ENCODE measurements at places on chromosomes 16 and 17. TPM values are rescaled to one million over a fixed set of nuclear protein-coding genes. Genes with fewer than 3 reads are reported as not detected.

GRCh38 chr17:34125921-34126320 is 129.2 kb upstream of the CCL2 start:
- H3K4me3 ChIP-seq, result no peak overlapping the region

DNA sequence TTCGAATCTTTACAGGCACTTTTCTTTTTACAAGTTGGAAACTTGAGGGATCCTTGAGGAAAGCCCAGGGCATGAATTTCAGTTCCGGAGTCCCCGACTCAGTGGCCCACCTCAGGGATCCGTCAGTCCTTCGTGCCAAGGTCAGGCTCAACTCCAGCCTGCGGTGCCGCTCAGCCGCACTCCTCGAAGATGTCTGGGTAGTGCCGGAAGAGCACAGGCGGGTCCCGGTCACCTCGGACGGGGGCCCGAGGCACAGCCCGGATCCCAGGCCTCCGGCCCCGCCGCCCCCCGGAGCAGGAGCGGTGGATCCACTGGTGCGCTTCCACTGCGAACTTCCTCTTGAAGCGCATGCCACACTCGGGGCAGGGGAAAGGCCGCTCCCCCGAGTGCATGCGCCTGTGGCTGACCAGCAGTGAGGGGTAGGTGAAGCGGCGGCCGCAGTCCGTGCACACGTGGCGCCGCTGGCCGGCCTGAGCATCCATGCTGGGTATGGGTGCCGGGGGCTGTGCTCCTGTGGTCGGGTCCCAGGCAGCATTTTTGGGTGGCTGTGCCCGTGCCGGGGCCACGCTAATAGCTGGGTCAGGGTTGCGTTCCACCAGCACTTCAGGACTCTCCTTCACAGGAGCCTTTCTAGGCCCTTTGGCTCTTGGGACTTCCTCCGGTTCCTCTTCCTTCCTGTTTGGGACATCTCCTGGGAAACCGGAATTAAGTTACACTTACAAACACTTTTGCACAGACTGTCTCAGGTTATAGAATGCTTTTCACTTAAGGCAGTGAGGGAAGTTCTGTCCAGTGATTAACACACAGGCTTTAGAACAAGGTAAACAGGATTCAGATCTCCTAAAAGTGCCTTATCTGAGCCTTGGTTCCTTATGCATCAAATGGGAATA is 1.5 kb downstream of the ZNF688 start:
- no peak for DNase-seq
- H3K4me1 ChIP-seq, result peaks cover 17% of the 10 kb centered on the region
- peak overlapping the region; percentile 99 for H3K27ac ChIP-seq
- peak overlapping the region; percentile 86 for H3K4me3 ChIP-seq
- no peaks in the 10 kb centered on the region for H3K27me3 ChIP-seq

- H3K27me3 ChIP-seq, result peaks cover 4% of the 10 kb centered on the region
- no peak overlapping the region for H3K4me3 ChIP-seq
- DNase-seq, result no peak
- H3K27ac ChIP-seq, result no peak overlapping the region
- H3K36me3 ChIP-seq, result no peaks in the 10 kb centered on the region
- H3K4me1 ChIP-seq, result no peaks in the 10 kb centered on the region
Observed at GRCh38 chr17:33469911-33470310, 176.8 kb upstream of the ASIC2 start.

DNA sequence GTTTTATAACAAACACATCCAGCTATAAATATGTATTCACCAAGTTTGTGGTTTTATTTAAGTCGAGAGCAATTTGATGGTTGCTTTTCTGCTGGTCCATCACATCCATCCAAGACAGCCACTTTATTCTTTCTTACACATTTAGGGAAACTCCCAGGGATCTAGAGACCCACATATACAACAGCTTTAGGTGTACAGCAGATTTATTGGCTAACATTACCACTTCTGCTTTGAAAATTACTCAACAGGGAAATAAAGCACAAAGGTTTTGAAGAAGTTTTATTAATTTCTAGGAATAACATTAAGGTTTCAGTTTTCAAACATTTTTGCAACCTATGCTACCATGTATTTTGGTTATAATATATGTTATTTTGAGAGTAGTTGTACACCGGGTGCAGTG is 6.9 kb downstream of the ERCC4 start:
- no peak for DNase-seq
- H3K4me1 ChIP-seq, result peaks cover 12% of the 10 kb centered on the region
- H3K27ac ChIP-seq, result no peak overlapping the region
- no peak overlapping the region for H3K4me3 ChIP-seq
- no peaks in the 10 kb centered on the region for H3K36me3 ChIP-seq
- no peaks in the 10 kb centered on the region for H3K27me3 ChIP-seq

GRCh38 chr16:88900662-88901052 is 34.2 kb upstream of the PABPN1L start:
- H3K27ac ChIP-seq, result no peak overlapping the region
- no peaks in the 10 kb centered on the region for H3K27me3 ChIP-seq
- H3K4me1 ChIP-seq, result peaks cover 5% of the 10 kb centered on the region
- H3K4me3 ChIP-seq, result no peak overlapping the region
- H3K36me3 ChIP-seq, result peaks cover 45% of the 10 kb centered on the region
- DNase-seq, result no peak

DNA sequence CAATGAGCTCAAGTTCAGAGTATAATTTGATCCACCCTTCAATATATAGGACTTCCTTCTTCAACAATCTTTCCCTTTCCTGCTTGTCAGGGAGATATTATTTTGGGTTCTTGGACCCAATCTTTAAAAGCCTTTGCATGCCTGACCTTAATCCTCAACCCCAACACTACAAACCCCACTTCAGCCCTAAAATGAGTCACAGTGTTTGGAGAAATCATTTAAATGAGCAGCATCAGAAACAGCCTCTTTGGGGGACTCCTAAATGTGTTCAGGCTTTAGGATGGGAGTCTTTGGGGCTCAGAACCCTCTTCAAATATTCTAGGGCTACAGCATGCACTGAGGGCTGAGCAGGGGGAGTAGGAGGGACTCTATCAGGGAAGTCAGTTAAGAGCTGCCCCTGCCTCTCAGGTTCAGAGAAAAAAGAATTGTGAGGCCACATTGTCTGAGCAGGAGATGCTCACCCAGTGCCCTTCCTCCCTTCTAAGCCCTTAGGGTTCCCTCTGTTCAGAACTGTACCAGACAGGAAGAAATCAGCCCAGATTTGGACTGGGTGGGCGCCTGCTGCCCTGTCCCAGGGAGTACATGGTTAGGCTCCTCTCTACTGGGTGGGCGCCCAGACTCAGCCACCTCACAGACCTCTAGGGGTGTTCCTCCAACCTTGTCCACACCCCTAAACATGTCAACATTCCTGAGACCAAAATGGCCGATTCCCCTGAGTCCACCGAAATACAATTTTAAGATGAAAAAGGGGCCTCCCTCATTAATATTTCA is 5.0 kb downstream of the NEUROD2 start:
- peaks cover 60% of the 10 kb centered on the region for H3K4me1 ChIP-seq
- H3K27me3 ChIP-seq, result peaks cover 100% of the 10 kb centered on the region
- H3K36me3 ChIP-seq, result no peaks in the 10 kb centered on the region
- no peak overlapping the region for H3K27ac ChIP-seq
- no peak overlapping the region for H3K4me3 ChIP-seq
- DNase-seq, result no peak

DNA sequence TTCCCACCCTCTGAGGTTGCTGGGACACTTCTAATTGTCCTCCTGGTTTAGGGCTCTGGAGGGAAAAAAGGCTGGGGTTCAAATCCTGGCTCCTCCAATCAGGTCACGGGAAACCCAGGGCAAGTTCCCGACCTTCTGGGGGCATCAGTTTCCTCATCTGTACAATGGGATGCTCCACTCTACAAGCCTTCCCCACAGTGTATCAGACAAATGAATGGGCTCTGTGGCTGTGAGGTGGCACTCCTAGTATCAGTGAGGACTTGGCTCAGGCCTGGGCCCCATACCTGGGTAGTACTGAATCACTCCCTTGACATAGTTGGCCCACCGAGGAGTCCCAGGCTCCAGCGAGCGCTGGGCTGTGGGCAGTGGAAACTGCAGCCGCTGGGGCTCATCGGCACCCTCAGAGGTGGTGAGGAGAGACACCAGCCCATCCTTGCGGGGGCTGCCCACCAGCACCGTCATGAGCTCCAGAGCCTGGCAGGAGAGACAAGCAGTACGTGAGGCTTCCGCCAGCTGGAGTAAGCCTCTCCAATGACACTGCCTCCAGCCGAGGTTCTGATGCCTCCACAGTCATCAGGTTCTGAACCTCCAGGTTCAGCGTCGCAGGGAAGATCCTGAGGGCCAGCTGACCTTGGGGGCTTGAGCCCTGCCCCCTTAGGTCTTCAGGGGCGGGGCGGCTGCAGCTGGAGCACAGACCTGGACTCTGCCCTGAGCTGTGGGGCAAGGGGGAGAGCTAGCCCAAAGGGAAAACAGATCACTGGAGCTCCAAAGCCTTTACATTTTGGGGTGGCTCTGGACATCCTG is 1.2 kb downstream of the GALK1 start:
- H3K4me3 ChIP-seq, result peak overlapping the region; percentile 77
- H3K27me3 ChIP-seq, result no peaks in the 10 kb centered on the region
- H3K36me3 ChIP-seq, result no peaks in the 10 kb centered on the region
- peak overlapping the region; percentile 88 for H3K27ac ChIP-seq

Gene MYADML2
- total RNA-seq, result 5.5 TPM

Gene MRM1
- total RNA-seq, result 6.6 TPM

Gene EVI2B
- 14.2 TPM for total RNA-seq

- H3K27me3 ChIP-seq, result peaks cover 54% of the 10 kb centered on the region
- no peaks in the 10 kb centered on the region for H3K36me3 ChIP-seq
- H3K4me3 ChIP-seq, result peak overlapping the region; percentile 41
- H3K4me1 ChIP-seq, result peaks cover 18% of the 10 kb centered on the region
- no peak for DNase-seq
- H3K27ac ChIP-seq, result no peak overlapping the region
Observed at GRCh38 chr17:57045868-57046704, 39.0 kb upstream of the AKAP1 start.

Gene PLCD3
- 134 TPM for total RNA-seq

DNA sequence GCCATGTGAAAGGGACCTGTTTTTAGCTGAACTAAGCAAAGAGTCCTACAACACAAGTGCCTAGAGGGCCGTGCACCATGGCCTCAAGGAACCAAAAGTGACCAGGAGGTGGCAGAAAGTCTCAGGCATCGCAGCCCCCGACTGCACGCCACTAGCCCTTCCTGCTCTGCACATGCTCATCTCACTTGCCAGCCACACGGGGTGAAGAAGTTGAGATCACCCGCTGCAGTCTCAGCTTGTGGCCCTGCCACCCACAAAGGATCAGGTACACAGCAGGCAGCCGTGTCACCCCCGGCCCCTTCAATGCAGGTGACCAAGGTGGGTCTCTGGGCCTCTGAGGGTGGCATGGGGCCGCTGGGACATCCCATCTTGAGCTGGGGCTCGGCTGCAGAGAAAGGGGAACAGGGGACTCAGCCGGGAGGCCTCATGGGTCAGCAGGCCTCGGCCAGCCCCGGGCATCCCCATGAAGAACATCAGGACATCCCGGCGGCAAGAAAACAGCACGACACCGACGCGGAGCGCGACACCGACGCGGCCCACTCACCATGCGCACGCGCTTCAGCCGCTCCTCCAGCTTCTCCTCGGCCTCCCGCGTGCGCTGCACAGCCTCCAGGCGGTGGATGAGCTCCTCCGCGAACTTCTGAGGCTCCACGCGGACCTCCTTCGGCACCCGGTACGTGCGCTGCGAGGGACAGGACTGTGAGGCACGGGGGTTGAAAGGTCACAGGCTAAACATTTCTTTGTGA is 21.0 kb downstream of the PDIA2 start:
- no peak overlapping the region for H3K4me3 ChIP-seq
- no peaks in the 10 kb centered on the region for H3K4me1 ChIP-seq

DNA sequence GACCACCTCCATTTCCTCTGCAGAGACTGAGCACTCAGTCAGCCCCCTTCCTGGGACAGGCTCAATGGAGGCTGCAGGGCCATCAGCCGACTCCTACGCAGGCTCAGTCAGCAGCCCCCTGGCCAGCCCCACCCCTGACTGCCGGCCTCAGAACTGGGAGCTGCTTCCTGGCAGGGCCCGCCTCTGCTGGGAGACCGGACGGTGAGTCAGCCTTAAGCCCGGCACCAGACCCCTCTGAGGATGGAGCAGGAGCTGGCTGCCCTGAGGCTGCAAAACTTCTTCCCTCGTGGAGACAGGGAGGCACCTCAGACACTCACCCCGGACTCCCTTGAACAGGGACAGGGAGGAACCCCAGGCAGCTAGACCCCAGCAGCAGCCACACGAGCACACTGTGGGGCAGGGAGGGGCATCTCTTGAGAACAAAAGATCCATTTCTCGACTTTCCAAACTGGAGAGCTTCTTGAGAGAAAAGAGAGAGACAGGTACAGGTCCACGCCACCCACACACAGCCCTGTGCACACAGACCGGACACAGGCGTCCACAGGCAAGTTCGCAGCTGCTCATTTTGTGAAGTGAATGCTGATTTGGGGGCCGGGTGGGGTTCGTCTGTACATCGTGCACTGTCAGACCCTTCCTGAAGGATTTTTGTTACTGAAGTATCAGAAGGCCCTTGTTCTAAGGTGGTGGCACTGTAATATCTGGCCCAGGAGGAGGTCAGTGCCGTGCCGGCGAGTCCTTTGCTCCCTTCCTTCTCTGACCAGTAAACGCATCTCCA is 1.3 kb upstream of the TUBB3 start:
- peaks cover 72% of the 10 kb centered on the region for H3K4me1 ChIP-seq
- peaks cover 20% of the 10 kb centered on the region for H3K27me3 ChIP-seq
- H3K27ac ChIP-seq, result peak overlapping the region; percentile 86
- H3K4me3 ChIP-seq, result peak overlapping the region; percentile 72

Gene HP
- 9.3 TPM for total RNA-seq

DNA sequence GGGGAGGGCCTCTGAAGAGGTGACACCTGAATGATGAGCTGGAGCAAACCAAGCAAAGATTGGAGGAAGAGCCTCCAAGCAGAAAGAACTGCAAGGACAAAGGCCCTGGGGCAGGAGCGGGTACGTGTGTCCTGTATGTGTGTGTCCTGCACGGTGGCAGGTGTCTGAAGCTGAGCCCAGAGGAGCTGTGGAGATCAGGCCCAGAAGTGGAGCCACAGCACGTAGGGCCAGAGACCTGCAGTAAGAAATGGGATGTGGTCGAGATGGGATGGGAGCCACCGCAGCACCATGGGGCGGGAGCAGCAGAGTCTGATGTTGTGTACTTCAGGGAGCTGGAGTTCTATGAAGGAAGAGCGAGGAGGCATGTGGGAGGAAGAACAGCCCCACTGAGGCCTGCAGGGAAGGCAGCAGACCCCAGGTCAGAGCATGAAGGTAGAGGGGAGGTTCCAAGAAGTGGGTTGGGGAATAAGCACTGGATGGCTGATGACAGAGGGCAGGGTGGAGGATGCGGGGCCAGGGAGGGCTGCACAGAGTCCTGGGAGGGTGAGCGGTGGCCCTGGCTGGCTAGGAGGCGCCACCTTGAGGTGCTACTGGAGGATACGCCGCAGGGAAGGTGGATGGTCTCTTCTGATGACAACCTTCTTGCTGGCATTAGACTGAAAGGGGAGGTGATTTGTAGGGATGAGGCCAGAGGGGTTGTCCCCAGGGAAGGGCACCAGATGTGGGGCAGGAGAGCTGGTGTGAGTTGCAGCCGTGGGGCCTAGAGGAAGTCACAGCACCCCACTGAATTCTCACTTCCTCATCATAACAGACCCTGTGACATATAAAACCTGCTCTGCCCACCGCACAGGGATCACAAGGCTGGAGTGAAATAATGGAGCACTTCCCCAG is 10.6 kb upstream of the CETP start:
- peaks cover 28% of the 10 kb centered on the region for H3K36me3 ChIP-seq
- no peak overlapping the region for H3K27ac ChIP-seq
- peaks cover 7% of the 10 kb centered on the region for H3K4me1 ChIP-seq
- H3K4me3 ChIP-seq, result no peak overlapping the region
- no peaks in the 10 kb centered on the region for H3K27me3 ChIP-seq
